ENCODE measurements at places on chromosomes 3 and 15. TPM values are rescaled to one million over a fixed set of nuclear protein-coding genes. Genes with fewer than 3 reads are reported as not detected.

DNA sequence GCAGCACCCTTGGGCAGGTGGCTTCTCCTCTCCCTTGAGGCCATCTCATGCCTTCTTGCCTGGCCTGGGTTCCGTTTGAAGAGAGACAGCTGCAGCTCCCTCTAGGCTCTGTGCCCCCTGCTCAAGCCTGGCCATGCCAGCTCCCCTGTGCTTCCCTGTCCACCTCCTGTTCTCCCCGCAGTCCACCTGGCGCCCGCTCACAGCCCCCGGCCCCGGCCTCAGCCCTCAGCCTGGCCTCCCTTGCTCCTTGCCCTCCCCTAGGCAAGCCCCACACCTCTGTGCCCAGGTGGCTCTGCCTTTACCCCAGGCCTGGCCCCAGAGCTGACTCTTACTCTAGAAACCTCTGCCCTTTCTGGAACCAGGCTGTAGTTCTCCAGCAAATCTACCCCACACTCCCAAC, 13.9 kb upstream of the RHO start:
- no peak for DNase-seq

DNA sequence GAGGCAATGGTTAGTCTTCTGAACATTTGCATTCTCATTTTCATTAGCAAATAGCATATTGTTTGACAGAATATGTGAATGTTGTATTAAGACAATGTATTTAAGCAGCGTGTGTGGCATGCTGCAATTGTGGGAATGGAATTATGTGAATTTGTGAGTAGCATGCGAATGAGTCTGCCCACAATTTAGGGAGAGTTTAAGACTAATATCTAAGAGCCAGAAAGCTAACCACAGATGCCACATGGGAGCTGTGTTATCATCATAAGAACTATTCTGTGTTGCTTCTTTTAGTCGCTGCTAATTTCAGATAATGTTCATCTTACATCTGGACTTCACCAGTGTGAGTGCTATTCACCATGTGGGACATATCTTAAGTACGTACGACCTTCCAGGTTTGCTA, 494.5 kb downstream of the RBMS3 start:
- DNase-seq: no peak

IGSF11 gene
- not detected for total RNA-seq

TMCO5A gene
- 0.35 TPM for total RNA-seq

CELSR3 gene
- 9.9 TPM for total RNA-seq

CCDC39 gene
- not detected for total RNA-seq
